Stimulated activated effector memory CD8-positive, alpha-beta T cell treated with anti-CD3 and anti-CD28 coated beads, Interleukin-12 subunit alpha, Interleukin-12 subunit beta, amount 100 ng/mL, for 72 hours (primary cell): ENCODE measurements at places on chromosomes 16 and 17.

GRCh38 chr17:42809250-42809649 lies 10.6 kb downstream of the CNTD1 start:
- DNase-seq, result no peak

GRCh38 chr16:28295276-28295675 lies 3.0 kb downstream of the SBK1 start:
- no peak for DNase-seq

DNA sequence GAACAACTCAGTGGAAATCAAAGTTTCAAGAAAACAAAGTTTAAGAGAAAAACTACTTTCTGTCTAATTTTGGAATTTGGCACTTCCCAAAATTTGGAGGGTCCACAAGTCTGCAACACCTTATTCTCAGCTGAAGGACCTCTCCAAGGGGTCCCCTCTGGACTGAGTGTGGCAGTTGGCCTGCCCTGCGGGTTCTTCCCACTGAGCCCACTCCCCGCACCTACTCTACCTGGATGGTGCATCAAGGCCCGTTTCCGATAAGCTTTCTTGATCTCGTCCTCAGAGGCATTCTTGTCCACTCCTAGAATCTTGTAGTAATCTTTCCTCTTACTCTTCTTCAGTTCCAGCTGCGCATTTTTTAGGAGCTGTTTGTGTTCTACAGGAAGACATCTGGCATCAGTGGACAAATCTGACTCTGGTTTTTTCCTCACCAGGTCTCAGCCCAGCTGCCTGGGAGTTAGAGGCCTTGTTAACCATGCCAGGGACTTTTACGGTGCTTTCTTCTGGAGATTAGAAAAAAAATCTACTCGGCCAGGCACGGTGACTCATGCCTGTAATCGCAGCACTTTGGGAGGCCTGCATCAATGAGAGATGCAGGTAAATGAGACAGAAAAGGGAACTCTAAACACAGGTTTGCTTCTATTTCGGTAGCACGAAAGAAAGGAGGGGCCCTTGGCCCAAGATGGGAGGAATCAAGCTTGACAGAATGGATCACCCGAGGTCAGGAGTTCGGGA lies 15.6 kb downstream of the CNP start:
- DNase-seq, result no peak

DNA sequence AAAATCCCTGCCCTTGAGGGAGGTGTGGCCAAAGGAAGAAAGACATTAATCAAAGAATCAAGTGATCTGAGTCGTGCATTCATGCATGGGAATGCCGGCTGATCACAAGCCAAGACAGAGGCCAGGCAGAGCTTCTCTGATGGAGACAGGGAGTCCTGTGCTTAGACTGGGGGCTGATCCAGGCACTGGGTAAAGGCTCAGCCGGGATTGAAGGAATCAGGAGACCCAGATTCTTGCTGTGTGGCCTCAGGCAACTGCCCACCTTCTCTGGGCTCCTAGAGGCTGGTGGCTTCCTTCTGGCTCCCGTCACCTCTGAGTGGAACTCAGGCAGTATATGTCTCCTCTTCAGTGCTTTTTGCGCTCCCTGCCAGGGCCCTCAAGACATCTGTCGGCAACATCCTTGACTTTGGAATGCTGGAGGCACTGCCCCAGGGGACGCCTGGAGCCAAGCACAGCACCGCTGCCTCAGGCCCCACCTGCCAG lies 17.7 kb downstream of the RAI1 start:
- no peak for DNase-seq

GRCh38 chr17:61253362-61253761 lies 146.3 kb upstream of the TBX2 start:
- no peak for DNase-seq

DNA sequence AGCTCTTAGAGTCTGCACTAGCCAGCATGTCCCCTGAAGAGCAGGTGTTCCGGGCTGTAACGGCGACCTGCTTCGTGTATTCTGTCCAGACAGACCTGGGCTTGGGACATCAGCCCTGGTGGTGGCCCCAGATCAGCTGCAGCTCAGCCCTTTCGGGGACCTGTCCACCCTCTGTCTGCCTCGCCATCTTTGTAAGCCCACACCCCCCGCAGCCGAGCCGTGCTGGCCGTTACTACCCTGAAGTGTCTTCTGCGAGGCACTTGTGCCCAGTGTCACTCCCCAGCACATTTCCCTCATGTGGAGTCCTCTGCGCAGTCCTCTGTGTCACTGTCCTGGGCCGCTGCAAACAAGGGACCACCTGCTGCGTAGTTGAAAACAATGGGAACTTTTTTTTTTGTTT lies 10.4 kb downstream of the CARD14 start:
- no peak for DNase-seq

DNA sequence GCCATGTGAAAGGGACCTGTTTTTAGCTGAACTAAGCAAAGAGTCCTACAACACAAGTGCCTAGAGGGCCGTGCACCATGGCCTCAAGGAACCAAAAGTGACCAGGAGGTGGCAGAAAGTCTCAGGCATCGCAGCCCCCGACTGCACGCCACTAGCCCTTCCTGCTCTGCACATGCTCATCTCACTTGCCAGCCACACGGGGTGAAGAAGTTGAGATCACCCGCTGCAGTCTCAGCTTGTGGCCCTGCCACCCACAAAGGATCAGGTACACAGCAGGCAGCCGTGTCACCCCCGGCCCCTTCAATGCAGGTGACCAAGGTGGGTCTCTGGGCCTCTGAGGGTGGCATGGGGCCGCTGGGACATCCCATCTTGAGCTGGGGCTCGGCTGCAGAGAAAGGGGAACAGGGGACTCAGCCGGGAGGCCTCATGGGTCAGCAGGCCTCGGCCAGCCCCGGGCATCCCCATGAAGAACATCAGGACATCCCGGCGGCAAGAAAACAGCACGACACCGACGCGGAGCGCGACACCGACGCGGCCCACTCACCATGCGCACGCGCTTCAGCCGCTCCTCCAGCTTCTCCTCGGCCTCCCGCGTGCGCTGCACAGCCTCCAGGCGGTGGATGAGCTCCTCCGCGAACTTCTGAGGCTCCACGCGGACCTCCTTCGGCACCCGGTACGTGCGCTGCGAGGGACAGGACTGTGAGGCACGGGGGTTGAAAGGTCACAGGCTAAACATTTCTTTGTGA lies 21.0 kb downstream of the PDIA2 start:
- DNase-seq, result no peak

- no peak for DNase-seq
Measured at GRCh38 chr17:51078009-51078592, 42.6 kb downstream of the SPAG9 start.

- DNase-seq, result no peak
Measured at GRCh38 chr16:89971495-89972243, 23.1 kb downstream of the DEF8 start.

- DNase-seq, result no peak
Measured at GRCh38 chr17:55168958-55169687, 95.6 kb upstream of the HLF start.

DNA sequence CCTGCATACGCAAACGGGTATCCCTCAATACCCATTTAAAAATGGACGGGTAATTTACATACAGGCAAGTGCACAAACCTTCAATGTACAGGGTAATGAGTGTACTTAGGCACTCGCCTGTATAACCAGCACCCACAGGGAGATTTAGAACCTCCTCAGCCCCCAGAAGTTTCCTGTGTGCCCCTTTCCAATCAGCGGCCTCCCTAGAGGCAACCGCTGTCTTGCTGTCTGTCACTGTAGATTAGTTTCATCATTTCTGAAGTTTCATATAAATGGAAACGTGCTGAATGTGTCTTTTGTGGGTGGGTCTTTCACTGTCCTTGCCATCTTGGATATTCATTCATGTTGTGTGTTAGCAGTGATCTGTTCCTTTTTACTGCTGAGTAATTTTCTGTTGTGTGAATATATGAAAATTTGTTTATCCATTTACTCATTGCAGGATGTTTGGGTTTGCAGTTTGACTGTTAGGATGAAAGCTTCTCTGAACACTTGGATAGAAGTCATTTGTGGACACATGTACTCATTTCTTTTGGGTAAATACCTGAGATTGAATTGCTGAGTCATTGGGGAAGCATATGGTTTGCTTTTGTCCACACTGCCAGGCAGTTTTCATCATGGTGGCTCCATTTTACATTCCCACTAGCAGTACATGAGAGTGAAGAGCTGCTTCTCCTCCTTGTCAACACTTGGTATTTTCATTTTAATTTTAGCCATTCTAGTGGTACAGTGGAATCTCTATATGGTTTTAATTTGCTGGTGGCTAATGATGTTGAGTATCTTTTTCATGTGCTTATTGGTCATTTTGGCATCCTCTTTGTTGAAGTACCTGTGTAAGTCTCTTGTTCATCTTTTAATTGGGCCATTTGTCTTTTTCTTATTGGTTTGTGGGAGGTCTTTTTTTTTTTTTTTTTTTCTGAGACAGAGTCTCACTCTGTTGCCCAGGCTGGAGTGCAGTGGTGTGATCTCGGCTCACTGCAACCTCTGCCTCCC lies 2.1 kb upstream of the ADCY7 start:
- DNase-seq, result peak; percentile 80

GRCh38 chr16:88365244-88365865 lies 17.4 kb upstream of the ZNF469 start:
- no peak for DNase-seq

GRCh38 chr16:11986521-11987057 lies 10.1 kb downstream of the SNX29 start:
- DNase-seq, result no peak

- DNase-seq, result peak; percentile 80
Measured at GRCh38 chr17:32486701-32487472, at the start of gene CDK5R1. CDK5R1 (plus strand) TSS chr17:32486993; CDS start chr17:32487621, 628 bp downstream.

DNA sequence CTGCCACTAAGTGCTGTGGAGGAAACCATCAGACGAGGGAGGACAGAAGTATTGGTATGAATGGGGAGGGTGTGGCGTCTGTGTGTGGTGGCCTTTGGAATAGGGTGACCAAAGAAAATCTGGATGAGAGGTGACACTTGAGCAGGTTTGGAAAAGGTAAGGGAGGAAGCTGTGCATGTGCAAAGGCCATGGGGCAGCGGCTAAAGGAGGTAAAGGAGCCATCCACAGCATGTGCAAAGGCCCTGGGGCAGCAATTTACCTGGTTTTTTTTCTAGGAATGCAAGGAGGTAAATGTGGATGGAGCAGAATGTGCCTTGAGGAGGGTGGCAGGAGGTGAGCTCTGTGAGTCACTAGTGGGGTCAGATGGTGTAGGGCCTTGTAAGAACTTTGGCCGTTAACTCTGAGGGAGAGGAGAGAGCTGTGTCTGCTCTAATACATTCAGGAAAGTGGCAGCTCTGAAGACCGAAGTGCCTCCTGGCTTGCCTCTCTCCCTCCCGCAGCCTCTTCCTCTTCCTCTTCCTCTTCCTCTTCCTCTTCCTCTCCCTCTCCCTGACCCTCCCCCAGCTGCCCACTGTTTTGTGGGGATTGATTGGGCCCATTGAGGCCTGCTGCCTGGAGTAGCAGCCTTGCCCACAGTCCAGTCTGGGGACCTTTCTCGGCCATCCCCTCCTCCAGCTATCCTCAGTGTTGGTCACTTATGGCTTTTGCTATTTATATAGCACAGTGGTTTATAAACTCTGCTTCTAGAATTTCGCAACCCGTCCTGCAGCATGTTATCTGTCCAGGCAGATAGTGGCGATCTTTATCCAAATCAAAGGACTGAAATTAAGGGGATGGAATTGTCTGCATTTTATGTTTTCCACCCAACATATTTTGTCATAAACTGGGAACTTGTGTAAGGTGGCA lies 38.7 kb downstream of the CMIP start:
- DNase-seq, result no peak

DNA sequence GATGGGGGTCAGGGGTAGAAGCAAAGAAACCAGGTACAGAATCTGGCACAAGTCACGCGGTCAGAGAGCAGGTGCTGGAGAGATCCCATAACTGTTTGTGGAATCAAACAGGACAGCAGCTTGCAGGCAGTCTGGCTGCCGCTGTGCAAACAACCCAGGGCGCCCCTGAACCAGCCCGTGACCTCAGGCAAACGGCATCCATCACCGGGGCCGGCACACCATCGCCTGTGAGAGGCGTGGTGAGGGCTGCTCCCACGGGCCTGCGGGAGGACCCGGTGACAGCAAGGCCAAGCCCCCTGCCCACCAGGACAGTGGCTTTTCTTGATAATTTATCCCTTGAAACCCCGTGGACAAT lies 47.9 kb downstream of the CBFA2T3 start:
- DNase-seq, result no peak

GRCh38 chr17:51630101-51630671 lies 369.8 kb downstream of the UTP18 start:
- no peak for DNase-seq

DNA sequence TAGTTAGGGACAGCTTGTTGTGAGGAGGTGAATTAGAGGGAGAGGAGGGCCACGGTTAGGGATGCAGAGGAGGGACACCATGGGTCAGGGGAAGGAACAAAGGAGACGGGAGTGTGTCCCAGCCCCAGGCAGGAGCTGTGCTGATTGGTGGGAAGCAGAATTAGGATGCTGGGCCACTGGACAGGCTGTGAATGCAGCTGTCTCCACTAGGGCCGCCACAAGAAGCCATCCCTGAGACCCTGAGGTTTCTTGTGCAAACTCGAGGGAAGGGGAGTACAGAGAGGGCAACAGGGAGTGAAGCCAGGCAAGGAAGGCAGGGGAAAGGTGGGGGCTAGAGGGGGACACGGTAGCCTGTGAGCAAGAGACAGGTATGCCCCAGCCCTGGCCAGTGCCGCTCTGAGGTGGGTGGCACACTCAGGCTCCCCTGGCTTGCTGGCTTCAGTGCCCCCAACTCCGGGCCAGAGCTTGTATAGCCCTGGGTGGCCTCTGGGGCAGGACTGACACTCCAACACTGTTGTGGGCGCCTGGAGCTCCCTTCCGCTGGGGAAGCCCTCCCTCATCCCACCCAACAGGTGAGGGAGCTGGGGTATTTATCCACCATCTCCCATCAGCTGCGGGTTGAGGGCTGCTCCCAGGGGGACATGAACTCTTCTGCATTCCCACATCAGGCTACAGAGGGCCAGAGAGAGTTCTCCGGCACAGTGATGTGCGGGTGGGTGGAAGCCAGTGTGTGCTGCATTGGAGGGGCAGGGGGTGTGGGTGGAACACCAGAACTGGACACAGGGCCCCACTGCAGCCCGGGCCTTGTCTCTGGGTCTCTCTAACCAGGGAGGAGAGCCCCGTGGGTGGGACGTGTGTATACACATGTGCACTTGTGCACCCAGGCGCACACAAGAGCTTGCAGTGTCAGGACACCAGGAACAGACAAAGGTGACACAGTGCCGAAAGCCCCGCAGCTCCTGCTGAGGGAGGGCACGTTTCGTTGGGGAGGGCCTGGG lies 8.3 kb upstream of the SPPL2C start:
- no peak for DNase-seq

GRCh38 chr17:82051776-82052637 lies at the start of the genes GPS1 and RFNG:
GPS1 (plus strand) TSS chr17:82051898; CDS start chr17:82051932, 34 bp downstream.
RFNG (minus strand) TSS chr17:82051811; CDS start chr17:82051766, 45 bp downstream.
- peak; percentile 88 for DNase-seq

GRCh38 chr17:19718613-19719354 lies 2.4 kb upstream of the SLC47A2 start:
- DNase-seq, result no peak

DNA sequence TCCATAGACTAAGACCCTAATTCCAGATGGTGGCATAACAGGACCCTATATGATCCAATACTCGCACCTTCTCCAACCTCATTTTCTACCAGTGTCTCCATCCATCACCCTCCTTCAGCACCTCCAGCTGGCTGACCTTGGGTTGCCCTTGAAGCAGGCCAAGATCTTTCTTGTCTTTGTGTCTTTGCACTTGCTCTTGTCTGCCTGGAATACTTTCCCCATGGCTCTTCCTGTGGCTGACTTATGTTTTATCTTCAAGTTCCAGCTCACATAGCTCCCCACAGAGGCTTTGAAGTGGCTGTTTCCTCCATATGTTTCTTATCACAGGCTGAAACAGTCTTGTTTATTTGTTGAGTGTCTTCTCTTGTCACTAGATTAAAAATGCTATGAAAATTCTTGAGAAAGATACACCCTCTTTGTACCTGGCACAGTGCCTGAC lies 29.6 kb upstream of the MMD start:
- DNase-seq, result no peak

- no peak for DNase-seq
Measured at GRCh38 chr17:1965556-1966273, 59.4 kb downstream of the RTN4RL1 start.
